Glomerular endothelial cell (primary cell): ENCODE measurements at places on chromosomes 12 and 14.
A peak's percentile ranks its signal among the peaks of the same experiment; 100 is the strongest.

DNA sequence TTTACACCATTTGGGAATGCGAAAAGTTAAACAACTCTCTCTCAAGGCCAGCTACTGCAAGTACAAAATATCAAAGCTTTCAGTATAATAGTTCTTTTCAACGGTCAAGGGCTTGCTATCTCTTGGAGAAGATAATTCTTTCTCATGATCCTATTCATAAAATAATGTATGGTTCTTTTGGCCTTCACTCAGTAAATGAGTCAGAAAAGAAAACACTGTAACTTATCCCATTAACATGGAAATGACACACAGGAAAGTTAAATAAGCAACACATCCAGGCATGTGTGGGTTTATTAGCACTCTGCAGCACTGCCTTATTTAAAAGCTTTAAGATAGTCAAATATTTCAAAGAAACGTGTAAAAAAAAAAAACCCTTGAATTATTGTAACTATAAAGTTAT lies 36.9 kb downstream of the ZFC3H1 start:
- peak; percentile 29 for DNase-seq

- no peak for DNase-seq
Observed at GRCh38 chr12:89225808-89226411, 126.4 kb downstream of the DUSP6 start.

DNA sequence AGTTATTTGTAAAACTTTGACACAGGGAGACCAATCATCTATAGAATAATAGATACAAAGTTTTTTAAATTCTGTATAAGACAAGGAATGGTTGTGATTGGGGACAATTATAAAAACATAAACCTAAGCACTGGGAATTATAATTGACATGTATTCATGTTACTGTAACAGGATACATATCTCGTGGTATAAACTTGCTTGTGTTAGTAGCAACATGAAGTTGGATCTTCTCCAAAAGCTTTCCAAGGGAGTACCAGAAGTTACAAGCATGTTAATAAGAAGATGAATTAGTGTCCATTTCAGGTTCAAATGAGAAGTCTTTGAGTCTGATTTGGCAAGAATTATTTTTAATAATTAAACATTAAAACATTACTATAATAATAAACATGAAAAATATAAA lies 42.2 kb downstream of the CDKL1 start:
- DNase-seq, result no peak

- no peak for DNase-seq
Observed at GRCh38 chr14:65588426-65589140, 176.1 kb downstream of the FUT8 start.

- no peak for DNase-seq
Observed at GRCh38 chr12:52873832-52874572, 25.2 kb upstream of the KRT78 start.

DNA sequence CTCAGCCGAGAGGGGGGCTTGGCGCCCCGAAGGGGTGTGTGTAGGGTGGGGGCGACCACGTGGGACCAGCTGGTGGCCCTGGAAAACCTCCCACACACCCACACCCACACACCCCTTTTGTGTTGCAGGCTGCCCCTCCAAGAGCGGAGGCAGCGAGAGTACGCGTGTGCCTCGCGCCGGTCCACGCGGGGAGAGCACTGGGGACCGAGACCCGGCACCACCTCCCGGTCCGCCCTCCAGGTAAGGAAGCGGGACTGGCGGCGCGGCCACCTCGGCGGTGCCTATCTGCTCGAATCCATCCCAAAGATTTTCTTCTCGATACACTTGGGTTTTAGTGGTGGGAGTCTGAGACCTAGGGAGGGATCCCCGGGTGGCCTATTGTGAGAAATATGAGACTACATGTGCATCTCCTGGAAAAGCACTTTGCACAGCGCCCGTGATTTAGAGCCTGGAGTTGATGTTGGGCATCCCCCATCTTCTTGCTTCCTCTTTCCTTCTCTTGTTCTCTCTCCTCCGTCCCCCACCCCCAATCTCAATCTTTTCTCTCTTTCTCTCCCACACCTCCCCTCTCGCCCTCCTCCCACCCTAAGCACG lies 393 bp downstream of the SYT1 start:
- no peak for DNase-seq

GRCh38 chr12:1369938-1370500 lies 224.4 kb downstream of the FBXL14 start:
- DNase-seq, result no peak

DNA sequence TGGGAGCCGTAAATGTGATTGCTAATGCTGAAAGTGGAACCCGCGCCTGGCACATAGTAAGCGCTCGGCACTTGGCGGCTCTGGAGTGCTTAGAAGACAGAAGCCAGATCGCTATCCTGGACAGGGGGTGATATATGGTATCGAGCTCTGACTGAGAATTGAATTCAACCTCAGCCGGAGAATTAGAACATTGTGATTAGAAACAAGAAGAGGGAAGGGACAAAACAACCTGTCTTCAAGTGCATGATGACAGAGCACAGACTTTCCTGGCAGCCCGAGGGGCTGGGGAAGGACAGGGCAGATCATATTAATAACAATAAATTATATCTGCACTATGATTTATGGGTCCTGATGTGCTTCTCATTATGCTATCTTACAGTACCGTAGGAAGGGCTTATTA lies 66.9 kb upstream of the TBX3 start:
- no peak for DNase-seq
